ENCODE measurements at places on chromosomes 1 and 21. TPM values are rescaled to one million over a fixed set of nuclear protein-coding genes. Genes with fewer than 3 reads are reported as not detected.

DNA sequence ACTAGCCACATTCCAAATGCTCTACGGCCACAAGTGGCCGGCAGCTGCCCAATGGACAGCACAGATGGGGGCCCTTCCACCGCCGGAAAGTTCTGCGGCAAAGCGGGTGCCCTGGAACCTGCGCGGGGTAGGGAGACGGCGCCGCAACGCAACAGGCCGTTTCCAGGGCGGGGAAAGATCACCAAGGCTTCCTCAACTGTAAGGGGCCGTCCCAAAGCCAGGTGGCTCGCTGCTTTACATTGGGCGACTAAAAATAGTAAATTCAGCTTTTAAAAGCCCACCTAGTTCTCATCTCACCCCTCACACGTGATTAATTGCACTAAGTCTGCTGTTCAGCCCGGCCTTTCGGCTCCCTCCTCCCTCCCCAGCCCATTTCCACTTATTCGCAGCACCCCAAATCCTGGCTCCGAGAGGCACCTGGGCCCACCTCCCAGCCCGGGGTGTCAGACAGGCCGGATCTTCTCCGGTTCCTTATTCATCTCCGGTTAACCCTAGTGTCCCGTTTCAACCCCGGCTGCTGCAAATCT is 643 bp downstream of the CFAP298 start:
- peak; percentile 75 for DNase-seq

DNA sequence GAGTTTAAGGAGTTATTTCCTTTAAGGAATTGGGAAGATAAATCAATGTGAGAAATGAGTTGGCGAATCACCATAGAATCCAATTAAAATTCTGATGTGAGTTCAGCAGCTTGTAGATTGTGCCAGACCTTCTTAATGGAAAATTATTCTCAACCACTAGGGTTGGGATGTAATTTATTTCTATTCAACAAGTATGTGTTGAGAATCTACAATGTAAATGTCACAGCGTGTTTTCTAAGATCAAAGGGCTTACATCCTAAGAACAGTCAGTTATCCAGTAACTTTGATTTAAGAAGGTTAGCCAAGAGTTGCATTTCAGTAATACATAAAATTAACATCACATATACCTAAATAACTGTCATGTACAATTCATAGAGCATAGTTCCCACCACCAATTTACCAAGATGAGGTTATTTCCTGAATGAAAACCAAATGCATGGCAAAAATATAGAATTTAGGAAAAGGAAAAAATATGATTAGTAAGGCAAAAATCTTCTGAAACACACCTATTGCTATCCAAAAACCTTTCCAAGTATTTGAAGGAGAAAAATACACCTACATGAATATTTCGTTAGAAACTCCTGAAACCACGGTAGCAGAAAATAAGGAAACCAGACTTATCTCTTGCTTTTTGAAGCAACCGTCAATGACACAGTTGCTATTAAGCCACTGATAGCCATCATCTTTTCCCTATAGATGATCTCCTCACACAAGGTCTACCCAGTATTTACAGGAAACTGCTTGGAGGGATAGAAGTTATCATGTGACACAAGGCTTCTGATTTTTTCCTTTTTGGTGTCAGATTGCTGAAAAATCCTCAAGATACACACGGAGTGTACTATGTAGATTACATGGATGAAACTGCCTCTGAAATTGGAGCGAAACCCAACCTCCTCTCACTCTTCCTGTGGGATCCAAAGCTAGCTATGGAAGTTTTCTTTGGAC is 259.4 kb upstream of the POGK start:
- no peak for DNase-seq

Gene OR10J1
- not detected for total RNA-seq

GRCh38 chr1:172381946-172382345 is 38.5 kb upstream of the C1orf105 start:
- DNase-seq: no peak

- no peak for DNase-seq
Observed at GRCh38 chr1:220768126-220768601, 18.5 kb upstream of the MTARC1 start.

GRCh38 chr1:167433884-167434283 is 84.4 kb downstream of the CD247 start:
- DNase-seq: no peak

GRCh38 chr1:46218443-46218842 is 15.3 kb downstream of the LURAP1 start:
- no peak for DNase-seq

- DNase-seq: no peak
Observed at GRCh38 chr1:228424685-228425660, 8.3 kb upstream of the TRIM17 start.

- DNase-seq: peak; percentile 55
Observed at GRCh38 chr1:168483539-168483938, 60.3 kb downstream of the XCL2 start.

Gene SLC44A3
- 2.2 TPM for total RNA-seq

DNA sequence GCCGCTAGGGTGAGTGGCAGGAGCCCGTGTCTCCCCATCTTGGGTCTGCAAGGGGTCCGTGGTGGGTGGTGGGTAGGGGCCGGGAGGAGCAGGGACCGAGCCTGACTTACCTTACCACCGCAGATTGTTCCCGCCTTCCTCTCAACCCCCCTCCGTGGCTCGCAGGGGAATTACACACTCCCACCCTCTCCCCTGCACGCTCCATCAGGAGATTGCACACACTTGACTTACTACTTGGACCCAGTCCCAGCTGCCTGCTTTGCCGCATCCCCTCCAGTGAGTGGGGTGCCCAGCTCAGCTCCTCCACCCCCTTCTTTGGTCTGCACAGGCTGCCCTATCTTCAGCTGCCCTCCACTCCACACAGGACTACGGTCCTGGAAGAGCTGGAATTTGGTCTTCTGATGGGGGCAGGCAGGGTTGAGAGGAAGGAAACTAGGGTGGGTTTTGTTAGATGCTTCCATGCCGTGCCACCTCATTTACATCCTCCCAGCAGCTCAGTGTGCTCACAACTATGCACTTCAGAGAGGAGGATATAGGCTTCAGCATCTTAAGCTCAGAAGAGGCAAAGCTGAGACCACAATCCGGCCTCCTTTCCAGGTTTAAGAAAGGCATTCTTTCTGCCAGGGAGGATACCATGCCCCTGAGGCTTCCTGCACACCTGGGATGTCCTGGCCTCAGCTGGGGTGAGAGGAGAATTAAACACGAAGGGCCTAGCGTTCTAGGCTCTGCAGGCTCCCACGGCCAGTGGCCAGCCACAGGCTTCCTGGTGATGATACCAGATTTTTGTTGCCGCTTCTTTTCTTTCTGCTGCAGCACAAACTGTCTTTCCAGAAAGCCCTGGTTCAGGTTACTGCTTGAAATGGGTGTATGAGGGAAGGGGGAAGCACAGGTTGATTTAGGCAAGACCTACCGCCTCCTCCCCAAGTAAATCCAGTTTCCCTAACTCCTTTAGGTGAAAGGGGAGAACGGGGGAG is 2.3 kb downstream of the KCNC4 start:
- no peak for DNase-seq

Gene KDF1
- not detected for total RNA-seq

- no peak for DNase-seq
Observed at GRCh38 chr1:101833312-101833711, 163.4 kb downstream of the OLFM3 start.

- DNase-seq: no peak
Observed at GRCh38 chr1:180524915-180525714, 22.7 kb upstream of the ACBD6 start.

Gene SPRR1B
- not detected for total RNA-seq

DNA sequence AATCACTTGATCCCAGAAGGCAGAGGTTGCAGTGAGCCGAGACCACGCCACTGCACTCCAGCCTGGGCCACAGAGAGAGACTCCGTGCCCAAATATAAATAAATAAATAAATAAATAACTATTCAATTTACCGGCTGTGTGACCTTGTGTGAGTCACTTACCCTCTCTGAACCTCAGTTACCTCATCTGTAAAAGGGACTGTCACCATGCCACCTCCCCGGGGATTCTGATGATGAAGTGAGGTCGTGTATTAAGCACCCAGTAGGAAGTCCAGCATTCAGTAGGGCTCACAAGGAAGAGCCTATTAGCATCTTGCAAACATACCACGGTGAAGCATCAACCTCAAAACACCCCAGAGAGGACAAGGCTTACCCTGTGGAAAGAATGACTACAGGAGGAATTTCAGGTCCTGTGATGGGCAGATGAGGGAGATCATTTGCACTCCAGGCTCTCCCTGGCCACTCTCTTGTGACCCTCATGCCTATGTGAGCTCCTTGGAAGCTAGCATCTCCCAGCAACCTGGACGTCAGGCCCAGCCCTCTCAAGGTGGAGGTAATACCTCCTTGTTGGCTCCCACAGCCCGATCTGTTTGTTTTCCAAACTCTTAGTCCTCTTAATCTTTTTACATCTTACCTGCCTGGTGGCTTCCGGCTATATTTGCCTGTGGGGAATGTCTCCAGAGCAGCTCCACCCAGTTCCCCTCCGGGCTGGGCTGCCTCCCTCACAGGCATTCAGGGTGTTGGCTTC is 7.6 kb upstream of the C1QA start:
- no peak for DNase-seq

Gene DNASE2B
- total RNA-seq: not detected

- no peak for DNase-seq
Observed at GRCh38 chr1:41833519-41834000, 85.2 kb downstream of the HIVEP3 start.

GRCh38 chr1:165907256-165907857 is 79.9 kb downstream of the UCK2 start:
- no peak for DNase-seq

Gene CNN3
- 274 TPM for total RNA-seq

Gene TMEM269
- 0.03 TPM for total RNA-seq

- no peak for DNase-seq
Observed at GRCh38 chr1:232589111-232589811, 40.7 kb downstream of the SIPA1L2 start.

- no peak for DNase-seq
Observed at GRCh38 chr1:31875636-31876236, 59.9 kb upstream of the SPOCD1 start.

Gene GNG12
- 62.6 TPM for total RNA-seq

Gene TMEM125
- total RNA-seq: not detected

GRCh38 chr1:67815303-67816094 is 17.8 kb downstream of the GNG12 start:
- no peak for DNase-seq

- DNase-seq: peak; percentile 67
Observed at GRCh38 chr1:7334475-7335035, 436.5 kb upstream of the VAMP3 start.

DNA sequence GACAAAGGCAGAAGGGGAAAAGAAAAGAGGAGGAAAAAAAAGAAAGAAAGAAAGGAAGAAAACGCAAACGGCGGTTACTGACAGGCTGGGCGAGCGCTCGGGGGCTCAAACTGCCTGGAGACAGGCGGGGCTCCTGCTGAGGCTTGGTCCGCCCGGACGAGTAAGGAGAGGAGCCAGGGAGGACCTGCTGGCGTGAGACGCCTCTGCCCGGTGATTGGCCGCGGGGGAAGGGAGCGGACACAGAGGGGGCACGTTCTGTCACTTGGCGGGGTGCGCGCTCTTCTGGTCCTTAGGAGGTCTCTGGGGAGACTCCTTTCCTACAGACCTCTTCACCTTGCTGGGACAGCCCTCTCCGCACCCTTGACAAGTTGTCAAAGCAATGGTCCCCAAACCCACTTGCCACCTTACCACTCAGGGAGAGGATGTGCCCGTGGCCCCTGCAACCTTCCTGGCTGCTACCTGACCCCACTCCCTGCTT is 791 bp upstream of the PIK3R3 start:
- no peak for DNase-seq

DNA sequence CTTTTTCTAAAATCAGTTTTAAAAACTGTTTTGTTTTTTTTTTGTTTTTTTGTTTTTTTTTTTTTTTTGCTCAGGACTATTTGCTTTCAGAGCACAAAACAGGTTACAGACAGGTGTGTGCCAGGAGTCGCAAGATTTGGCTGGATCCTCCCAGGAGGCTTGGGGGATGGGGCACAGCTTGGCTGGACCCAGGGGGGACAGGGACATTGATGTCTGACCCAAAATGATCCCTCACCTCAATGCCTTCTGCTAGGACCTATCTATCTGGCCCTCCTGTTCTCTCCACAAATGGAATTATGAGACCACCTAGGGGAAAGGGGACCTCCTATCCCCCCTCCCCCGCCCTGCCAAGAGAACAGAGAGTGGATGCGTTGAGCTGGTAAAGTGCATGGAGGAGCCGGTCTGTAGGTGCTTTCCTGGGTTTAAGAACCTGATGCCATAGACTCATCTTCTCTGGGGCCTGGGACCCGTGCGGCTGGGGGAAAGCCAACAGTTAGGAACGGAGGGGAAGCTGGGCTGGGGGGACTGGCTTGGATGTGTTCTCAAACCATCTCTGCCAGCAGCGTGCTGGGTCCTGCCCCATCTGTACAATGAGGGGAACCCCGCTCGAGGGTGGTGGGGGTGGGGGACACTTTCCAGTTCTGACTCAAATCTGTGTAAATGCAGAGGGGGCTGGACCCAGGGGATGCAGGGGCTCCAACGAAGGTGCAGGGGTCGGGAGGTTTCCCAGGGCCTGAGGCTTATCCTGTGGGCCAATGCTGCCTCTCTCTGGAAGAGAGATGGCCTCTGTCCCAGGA is 28.9 kb downstream of the RUNX3 start:
- DNase-seq: no peak

- DNase-seq: no peak
Observed at GRCh38 chr1:166814611-166815010, 24.7 kb upstream of the POGK start.

Gene SPRR3
- total RNA-seq: not detected

DNA sequence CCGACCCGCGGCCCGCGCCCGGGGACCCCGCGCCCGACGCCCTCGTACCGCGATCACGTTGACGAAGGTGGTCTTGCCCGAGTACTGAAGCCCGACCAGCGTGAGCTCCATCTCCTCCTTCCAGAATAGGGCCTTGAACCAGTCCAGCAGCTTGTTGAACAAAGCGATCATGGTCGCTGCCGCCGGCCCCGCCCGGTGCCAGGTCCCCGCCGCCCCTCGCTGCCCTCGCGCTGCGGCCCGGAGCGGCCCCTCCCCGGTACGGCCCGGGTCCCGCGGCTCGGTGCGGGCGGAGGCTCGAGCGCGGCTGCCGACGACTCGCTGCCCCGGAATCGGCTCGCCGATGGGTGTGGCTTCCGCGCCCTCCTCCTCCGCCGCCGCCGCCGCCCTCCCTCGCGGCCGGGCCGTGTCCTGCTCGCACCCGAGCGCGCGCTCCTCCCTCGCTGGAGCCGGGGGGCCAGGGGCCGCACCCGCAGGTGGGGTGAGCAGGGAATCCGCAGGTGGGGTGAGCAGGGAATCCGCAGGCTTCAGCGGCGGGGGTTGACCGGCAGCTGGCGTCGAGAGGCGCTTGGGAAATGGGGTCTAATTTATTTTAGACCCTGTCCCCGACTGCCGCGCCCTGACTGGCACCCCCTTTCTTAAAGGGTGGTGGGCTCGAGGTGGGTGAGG is at the start of gene ARL8A:
Gene ARL8A (minus strand): TSS at position 336 of the 666 bp plus-strand sequence. CDS start 165 bp downstream, at position 171.
- DNase-seq: peak; percentile 52

- no peak for DNase-seq
Observed at GRCh38 chr21:42598159-42598735, 55.2 kb upstream of the PDE9A start.

Gene NUDT4B
- total RNA-seq: 64.9 TPM

Gene ARHGAP30
- total RNA-seq: not detected

Gene FAM177B
- not detected for total RNA-seq
